NCI-H1105 treated with DMSO at 0.1 percent for 48 hours (cell line): ENCODE measurements at places on chromosomes 5 and 9.
A peak's percentile ranks its signal among the peaks of the same experiment; 100 is the strongest.

DNA sequence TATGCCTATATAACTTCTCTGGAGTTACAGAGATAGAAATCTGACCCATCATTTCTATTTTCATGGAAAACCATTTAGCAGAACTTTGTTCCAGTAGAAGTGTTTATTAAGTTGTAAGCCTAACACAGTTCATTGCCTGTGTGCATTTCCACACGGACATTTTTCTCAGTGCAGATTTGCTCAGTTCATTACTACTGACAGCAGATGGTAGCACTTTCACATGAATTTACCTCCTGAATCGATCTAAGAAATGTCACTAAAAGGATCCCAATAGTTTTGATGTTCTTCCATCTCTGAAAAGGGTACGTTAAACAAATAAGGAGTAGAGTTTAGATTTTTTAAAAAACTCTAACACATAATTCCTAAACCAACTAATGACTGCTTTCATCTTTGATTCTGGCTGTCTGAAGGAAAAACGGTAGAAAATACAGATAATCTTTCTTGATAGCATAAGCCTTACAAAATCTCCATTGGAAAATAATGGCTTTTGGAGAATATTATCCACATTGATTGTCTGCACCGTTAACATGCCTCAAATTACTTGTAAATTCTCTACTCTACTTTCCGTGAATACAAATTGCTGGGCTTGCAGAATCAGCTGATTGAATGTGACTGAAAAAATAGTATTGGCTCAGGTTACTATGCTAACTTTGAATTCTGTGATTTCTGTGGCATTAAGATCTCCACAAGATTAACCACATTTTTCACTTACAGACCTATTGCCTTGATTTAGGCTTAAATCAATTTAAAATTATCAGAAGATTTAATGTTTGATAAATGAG lies 33.1 kb downstream of the RPS23 start:
- no peak for DNase-seq

DNA sequence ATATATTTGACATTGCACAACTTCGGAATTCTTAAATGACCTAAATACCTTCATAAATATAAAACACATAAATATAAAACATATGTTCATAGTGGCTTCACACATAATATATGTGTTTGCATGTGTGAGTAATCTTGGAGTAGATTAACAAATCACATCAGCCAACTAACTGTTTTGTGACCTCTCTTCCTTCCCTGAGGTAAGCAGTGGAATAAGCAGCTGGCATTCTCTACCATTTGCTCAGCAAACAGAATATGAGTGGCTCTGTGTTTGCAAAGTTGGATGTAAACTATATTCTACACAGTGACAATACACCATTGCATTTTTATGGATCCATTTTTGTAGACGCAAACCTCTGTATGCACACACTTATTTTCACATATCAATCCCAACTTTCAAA lies 189.9 kb downstream of the ACER2 start:
- no peak for DNase-seq

GRCh38 chr5:142611154-142611553 lies 74.7 kb downstream of the FGF1 start:
- peak; percentile 27 for DNase-seq

DNA sequence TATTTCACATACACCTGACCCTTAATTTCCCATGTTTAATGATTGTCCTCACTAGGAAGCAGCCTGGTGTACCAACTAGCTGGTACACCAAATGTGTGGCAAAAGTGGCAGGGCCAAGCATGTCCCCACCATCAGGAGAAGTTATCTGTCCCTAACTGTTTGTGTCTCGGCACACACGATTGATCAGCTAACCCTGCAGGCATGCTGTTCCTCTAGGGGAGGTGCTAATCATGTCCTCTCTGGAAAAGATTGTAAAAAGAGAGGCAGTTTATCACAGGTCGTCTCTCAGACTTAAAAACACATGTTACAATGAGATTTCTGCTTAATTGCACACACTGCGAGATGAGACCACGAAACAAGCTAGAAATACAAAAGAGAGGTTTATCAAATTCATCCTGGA lies 342.7 kb downstream of the DIRAS2 start:
- no peak for DNase-seq

GRCh38 chr5:56686337-56687195 lies 128.8 kb upstream of the MAP3K1 start:
- DNase-seq = no peak

DNA sequence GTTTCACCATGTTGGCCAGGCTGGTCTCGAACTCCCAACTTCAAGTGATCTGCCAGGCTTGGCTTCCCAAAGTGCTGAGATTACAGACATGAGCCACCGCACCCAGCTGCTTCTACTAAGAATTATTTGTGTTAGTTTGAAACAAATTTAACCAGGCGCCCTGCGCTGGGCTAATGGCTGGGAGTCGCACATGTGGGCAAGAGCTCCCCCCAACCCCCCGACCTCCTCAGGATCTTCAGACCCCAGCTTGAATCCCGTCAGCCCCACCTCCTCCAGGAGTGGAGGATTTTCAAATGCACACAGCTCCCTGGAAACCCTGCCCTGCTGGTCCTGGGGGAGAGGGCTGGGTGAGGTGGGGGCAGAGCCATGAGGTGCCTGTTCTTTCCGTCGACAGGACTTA lies 21.2 kb upstream of the SLC12A7 start:
- no peak for DNase-seq

- DNase-seq = no peak
Measured at GRCh38 chr9:109477258-109478050, 20.7 kb downstream of the PTPN3 start.

DNA sequence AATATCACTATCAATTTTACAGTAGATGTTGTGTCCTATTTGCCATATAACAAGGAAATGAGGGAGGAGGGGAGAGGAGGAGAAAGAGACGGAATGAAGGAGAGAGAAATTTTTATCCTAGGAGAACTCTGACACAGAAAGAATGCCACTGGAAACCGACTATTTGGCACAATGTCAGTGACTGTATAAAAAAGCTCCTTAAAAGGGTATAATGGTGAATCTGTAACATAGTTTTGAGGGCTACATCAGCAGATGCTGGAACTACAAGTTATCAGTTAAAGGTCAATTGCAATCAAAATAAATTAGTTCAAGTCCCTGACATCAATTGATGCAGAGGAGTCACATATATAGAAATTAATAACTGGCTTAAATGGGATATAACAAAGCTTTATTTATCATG lies 5.7 kb downstream of the EDIL3 start:
- no peak for DNase-seq

DNA sequence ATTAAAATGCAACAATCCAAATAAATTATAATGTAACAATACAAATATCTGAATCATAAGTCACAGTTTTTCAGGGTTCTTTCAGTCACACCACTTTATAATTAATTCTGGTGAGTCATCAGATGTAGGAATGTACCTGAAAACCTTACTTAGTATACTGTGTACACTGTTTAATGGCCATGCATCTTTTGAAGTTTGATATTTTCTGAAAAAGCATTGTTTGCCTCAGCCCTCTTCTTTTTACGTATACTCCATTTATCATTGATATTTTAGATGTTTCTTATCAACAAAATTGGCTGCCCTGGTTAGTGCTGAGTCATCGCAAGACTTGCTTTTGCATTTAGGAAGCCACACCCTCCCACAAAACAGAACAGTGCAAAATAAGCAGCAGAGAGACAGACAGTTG lies 218.6 kb downstream of the PJA2 start:
- DNase-seq = no peak

DNA sequence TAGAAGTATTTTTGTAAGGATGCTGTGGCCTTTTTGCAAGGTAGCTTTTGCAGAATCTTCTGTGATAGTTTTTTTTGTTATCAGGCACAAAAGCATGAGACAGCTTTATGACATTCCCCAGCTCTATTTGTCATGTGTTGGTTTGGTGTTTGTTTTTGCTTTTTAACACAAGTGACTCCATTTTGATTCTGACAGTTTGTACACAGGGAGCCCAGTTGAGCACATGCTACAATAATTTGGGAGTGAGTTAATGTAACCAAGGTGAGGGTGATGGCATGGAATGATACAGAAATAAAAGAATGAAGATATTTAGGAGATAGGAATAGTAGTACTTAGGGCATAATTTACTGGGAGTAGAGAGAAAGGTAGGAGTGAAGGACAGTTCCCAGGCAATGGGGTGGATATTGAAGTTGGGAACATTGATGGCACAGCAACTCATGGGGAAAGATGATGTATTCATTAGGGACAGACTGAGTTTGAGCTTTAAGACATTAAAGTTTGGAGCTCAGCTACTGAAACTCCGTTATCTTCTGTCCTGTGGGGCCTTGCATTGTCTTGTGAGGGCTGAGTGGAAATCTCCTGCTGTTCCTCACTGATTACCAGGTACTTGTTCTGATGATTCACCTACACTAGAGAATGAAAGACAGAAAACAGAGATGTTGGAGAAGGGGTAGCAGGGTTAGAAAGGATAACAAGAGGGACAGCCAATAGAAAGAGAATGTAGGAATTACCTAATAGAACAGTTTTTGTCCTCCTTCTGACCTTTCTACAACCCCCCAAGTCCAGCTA lies 88.3 kb upstream of the CCDC112 start:
- DNase-seq = no peak

DNA sequence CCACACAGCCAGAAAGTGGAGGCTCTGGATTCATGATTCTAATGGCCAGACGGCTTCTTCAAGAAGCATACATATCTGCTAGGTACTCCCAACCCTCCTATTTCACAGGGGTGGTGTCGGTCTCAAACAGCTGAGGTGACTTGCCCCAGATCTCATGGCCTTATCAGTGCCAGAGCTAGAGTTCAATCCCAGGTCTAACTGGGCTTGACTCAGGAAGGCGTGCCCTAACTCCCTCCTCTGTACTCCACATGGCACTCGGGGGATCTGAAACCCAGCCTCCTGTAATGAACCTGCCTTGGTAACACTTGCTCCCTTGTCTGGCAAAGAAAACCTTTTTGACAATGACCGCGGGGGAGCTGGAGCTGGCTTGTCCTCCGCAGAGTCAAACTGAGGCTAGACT lies 2.1 kb downstream of the QRFP start:
- DNase-seq = no peak

DNA sequence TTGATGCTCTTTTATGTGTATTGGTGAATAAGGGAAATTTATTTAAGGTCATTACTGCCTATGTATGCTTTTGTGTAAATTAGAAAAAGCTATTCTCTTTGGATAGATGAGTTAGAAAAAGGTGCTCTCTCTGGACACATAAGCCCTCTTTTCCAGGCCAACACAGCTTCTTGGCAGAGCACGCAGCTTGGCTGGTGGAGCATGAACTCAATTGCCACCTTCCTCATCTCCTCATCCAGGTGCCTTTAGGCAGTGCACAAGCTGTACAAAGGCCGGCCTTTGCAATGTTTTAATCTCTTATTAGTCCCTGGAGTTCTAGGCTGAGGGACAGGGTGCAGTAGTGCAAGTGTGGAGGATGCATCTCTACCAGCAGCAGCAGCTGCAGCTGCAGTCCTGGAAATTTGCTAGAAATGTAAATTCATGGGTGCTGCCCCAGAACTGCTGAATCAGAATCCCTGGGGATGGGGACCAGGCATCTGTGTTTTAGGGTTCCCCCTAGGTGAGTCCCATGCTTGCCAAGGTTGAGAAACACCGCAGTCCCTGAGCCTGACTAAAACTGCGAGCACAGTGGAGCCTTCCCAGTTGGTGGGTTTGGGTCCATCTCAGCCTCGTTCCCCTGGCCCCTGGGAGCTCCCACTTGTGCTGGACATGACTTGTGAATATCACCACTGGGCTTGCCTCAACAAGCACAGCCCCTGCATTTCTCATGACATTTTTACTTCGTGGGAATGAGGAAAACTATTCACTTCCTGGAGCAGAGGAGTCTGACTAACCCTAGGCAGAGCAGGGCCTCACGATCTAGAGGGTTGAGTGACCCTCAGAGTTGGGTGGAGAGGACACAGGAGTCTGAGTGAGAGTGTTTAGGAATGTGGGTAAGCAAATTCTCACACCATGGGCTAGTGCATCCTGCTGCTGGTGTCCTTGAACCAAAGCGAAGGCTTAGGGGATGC lies 272.3 kb downstream of the ZSWIM6 start:
- no peak for DNase-seq

- DNase-seq = no peak
Measured at GRCh38 chr5:61026004-61026403, 81.0 kb downstream of the NDUFAF2 start.

DNA sequence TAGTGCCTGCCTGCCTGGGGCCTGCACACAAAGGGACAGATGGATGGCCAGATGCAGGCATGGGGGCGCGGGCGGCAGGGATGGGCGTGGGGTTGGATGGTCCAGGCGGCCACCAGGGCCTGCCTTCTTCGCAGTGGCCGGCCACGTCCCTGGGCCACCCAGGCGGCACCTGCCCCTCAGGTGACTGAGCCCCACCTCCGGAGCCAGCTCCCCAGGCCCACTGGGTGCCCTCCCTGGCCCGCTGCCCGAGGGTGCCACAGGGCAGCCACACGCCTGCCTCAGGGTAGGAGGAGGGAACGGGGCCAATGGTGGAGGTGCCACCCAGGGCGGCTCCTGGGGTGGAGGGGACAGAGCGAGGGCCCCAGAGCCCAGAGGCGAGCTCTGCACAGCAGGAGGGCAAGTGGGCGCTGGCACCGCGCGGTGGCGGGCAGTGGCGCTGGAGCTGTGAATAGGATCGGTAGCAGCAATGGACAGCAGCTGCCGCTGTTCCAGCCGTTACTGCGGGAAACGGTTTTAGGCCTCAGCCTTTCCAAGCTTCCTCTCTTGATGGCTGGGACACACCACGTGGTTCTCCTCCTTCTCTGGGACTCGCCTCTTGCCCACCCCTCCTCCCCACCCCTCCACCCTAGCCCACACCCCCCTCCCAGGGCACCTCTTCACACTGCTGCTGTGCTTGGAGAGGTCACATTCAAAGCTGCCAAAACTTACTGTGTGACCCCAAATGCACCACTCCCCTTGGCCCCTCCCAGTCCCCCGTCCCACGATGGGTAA lies 19.1 kb downstream of the LHX3 start:
- DNase-seq = no peak

- DNase-seq = no peak
Measured at GRCh38 chr5:157479612-157480510, 19.8 kb downstream of the NIPAL4 start.

DNA sequence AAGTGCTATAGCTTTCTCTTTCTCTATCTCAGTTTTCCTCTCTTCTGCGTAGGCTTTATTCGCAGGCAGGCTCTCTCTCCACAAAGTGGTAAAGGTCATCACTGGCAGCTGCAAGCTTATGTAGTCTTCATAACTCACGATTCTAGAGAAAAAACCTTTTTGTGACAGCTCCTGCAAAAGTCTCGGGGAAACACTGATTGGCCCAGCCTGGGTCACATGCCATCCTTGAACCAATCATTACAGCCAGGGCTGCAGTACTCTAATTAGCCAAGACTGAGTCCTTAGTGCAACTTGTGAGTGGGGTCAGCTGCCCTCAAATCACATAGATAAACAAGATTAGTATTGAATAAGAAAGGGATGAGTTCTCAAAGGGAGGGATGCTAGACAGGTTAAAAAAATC lies 18.3 kb upstream of the FRMPD1 start:
- DNase-seq = no peak

GRCh38 chr5:1565737-1566734 lies 42.3 kb upstream of the LPCAT1 start:
- DNase-seq = no peak

- peak; percentile 53 for DNase-seq
Measured at GRCh38 chr9:136840877-136841645, 1.2 kb upstream of the AJM1 start.

- no peak for DNase-seq
Measured at GRCh38 chr9:123063177-123063598, 29.7 kb downstream of the GPR21 start.

- no peak for DNase-seq
Measured at GRCh38 chr5:134215757-134216156, 10.1 kb downstream of the PPP2CA start.
